Renal pelvis (tissue), 12 donors: ENCODE measurements at places on chromosomes 12 and 14.

GRCh38 chr14:97924922-97925613 lies 1127.9 kb downstream of the VRK1 start:
- DNase-seq: no peak

DNA sequence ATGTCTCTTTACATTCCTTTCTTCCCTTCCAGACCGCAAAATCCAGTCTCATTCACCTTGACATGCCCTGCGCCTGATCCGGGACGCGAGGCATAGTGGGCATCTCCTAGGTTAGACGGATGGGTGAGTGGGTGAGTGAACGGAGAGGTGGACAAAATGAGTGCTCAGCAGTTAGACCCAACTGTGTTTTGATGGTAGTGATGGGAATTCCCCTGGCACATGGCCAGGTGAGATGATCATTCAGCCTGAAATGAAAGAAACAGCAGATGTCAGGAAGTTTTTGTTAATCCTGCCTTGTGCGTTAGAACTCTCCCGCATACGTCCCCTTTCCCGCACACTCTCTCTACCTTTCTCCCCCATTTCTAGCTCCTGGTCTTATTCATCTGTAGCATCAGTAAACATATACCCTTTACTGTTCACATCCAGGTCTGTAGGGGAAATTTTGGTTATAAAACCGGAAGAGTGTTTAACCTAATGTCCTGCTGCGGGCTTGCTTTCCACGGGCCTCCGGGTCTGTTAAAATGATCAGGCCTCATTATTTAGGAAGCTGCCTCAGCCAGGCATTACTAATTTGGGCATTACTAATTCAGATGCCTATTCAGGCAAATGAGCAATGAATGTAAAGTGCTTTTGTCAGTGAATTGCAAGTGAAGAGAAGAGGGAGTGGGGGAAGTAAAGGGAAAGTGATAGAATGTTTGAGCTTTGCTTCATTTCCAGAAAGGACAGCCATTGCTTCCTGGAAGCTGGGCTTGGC lies 172.8 kb downstream of the ETV6 start:
- DNase-seq: peak; percentile 42

- no peak for DNase-seq
Measured at GRCh38 chr14:88012495-88012894, 7.6 kb downstream of the GPR65 start.

DNA sequence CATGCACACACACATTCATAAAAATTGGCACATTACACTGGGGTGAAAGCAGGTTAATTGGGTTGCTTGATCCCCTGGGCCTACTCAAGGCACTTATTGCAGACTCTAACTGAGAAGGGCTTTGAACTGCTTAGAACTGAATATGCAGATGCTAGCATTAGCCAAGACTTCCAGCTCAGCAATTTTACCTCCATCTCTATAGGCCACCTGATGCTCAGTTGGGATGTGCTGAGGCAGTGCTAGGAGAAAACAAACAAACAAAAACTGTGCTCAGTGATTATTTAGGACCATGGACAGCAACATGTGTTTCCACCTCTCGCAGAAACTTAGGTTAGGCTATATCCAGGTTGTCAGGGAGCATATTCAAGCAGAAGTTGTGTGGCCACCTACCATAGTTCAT lies 124.8 kb upstream of the WSCD2 start:
- peak; percentile 62 for DNase-seq

DNA sequence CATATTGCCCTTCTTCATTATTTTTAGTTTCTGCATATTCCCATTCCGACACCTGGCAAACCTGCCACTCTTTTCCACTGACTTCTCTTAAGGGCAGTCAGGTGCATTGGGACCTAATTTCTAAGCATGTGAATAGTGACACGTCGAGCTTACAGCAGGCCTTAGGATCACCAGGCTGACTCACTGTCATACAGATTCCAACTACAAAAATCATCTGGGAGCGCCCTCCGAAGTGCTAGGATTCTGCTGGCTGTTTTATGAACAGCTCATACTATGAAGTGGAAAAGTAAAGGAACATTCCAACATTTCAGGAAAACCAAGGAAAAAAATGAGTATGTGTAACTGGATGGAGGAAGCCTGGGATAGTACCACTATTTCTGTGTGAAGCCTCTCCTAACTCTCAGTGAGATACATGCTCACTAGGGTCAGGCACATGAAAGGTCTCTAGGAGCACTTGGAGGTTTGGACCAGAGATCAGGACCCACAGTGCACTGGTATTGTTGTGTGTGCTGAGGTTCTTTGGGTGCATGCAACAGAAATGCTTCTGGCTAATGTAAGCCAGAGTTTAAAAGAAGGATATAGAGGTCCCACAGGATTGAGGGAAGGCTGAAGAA lies 257.4 kb downstream of the ZFP36L1 start:
- DNase-seq: no peak

DNA sequence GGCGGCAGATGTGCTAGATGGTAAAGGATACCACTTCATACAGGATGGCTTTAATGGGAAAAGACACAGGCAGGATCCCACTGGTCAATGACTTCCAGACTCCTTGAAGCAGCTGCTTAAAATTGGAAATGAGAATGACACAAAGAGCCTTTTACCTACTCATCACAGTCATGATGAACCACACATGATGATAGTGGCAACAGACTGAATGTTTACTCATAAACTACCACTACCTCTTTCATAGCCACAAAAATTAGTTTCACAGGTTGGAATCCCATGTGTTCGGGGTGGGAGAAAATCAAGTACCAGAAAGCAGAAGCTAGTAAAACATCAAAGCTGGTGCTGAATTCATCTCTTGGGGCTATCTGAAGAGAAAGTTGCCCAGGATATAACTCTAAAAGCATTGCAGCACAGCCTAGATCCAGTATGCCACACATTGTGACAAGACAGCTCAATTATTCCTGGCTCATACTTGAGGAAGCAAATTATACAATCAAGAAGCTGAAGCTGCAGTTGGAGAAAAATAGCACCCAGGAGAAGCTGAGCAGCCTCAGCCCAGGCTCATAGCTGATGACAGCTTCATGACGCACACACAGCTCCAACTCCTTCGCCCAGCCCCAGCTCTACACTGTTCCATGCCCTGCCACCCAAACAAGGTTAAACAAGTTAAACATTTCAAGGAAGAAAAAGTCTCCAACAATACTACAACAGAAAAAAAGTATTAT lies 29.0 kb upstream of the C12orf50 start:
- no peak for DNase-seq

GRCh38 chr12:27338473-27338872 lies 5.8 kb downstream of the BMAL2 start:
- no peak for DNase-seq

DNA sequence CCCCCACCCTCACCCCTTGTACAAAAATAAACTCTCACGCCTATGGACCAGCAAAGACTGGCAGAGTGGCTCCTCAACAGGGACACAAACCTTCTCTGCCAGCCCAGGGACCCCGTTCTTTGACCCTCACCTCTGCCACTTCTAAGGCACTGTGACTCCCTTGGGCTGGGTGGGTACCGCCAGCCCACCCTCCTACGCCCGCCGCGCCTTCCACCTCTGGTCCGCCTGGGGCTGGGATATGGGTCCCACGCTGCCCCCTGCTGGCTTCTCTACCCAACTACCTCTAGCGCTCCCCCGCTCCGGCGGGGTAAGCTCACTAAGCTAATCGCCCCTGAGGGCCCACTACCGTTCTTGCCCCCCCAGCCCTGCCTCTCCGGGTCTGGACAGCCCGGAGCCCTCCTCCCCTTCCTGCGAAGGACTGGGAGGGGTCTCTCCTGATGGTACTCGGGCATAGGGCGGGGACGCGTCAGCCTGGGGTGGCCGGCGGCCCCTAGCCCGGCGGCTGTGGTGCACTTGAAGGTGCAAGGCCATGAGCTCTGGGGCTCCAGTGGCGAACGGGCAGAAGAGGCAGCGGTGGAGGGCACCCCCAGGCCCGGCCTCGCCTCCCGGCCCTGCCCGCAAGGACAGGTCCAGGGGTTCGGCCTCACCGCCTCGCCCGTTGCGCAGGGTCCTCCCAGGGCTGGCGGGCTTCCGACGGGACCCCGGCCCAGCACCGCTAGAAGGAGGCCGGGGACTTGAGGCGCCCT lies 8.1 kb downstream of the ZNF219 start:
- no peak for DNase-seq

GRCh38 chr12:74689071-74689655 lies 151.5 kb downstream of the ATXN7L3B start:
- DNase-seq: peak; percentile 31

- DNase-seq: no peak
Measured at GRCh38 chr12:118107011-118107410, 3.2 kb upstream of the VSIG10 start.

DNA sequence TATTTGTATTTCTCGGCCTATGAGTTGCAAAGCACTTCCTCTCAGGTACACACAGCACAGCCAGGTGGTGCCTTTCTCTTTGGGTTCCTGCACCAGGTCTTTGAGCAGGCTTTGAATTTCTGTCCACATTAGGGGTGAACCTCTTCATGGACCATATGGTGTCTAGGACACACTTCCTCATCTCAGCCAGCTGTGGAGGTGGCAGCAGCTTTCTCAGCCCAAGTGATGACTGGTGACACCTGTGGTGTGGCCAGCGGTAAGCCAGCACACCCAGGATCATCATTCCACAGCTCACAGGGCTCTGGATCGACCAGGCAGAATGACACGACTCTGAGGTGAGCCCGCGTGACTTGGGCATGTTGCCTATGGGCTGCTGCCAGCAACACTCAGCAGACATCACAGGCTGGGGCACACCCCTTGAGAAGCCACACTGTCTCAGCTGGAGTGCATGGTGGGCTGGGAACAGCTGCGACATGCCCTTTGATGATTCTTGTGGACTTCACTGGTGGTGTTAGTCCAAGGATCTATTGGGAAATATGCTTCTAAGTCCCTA lies 36.8 kb downstream of the SLC5A8 start:
- DNase-seq: no peak

DNA sequence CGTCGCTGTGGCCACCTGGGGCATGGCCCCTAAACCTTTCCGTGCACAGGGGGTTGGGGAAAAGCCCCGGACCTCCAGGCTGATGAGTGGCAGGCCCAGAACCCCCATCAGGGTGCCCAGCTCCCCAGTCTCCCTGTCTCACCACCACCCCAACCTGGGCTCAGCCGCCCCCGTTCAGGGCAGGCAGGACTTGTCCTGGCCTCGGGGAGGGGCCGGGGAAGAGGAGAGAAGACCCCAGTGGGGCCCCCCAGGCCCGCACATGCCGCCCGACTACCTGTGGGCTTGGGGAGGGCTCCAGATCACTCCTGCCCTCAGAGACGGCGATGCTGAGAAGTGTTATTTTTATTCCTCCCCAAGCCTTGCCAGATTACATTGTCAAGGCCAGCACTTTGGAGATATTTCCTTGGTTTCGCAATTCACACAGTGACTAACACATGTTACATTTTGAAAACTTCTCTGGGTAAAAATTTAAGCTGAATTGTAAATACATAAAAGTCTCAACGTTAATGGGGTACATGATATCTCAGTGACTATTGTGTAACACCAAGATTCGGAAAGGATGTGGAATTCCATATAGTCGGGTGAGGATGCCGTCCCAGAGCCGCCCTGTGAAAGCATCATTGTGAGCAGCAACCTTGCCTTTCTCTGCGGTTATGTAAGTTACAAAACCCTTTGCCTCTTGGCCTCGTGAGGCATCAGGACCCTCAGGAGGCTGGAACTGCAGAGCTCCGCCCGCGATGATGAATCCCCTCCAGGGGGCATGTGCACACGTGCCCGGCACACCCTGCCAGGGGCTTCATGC lies 85.6 kb upstream of the DIO3 start:
- no peak for DNase-seq

DNA sequence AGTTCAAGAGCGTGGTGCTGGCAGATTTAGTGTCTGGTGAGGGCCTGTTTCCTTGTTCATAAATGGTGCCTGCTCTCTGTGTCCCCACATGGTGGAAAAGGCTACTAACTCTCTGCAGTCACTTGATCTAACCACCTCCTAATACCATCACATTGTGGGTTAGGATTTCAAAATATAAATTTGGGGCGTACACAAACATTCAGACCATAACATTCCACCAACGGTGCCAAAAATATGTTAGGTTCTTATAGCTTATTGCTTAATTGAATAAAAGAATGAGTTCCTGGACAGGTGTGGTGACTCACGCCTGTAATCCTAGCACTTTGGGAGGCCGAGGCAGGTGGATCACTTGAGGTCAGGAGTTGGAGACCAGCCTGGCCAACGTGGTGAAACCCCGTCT lies 3.4 kb upstream of the DYRK2 start:
- no peak for DNase-seq

DNA sequence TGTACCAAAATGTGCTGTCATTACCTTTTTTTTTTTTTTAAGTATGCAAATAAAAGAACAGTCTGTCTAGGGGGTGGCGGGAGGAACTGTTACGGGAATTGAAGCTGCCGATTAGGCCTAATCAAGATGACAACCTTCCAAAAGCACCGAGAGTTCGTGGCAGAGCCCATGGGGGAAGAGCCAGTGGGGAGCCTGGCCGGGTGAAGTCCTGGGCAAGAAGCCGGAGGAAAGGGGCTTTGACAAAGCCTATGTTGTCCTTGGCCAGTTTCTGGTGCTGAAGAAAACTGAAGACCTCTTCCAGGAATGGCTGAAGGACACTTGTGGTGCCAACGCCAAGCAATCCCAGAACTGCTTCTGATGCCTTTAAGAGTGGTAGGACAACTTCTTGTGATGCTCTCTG lies 42.6 kb downstream of the ACTN1 start:
- DNase-seq: no peak

GRCh38 chr14:99321236-99321925 lies 49.4 kb upstream of the BCL11B start:
- no peak for DNase-seq

DNA sequence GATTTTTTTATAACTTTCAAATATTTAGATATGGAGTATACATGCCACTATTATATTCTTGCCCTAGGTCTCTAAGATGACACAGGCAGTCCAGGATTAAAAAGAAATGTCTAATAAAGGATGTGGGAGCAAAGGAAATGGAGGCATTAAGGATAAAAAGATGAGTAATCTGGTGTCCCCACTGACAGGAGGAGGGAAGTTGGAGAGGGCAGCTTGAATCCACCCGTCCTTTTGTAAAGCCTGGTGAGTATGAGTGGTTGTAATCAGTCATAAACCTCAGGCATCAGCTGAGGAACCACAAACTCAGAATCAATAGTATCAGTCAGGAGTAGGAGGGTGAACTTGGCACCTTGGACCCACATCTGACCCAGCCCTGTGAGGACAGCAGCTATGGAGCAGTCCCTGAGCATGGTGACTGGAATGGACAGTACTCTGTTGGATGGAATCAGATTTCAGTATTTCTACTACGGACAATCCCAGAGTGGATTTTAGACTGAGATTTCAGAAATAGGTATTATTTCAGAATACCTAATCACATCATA lies 100.5 kb downstream of the EXOC5 start:
- DNase-seq: no peak
